ENCODE measurements at places on chromosomes 2 and 18.

- DNase-seq: no peak
Measured at GRCh38 chr2:128490881-128491691, 172.4 kb upstream of the HS6ST1 start.

DNA sequence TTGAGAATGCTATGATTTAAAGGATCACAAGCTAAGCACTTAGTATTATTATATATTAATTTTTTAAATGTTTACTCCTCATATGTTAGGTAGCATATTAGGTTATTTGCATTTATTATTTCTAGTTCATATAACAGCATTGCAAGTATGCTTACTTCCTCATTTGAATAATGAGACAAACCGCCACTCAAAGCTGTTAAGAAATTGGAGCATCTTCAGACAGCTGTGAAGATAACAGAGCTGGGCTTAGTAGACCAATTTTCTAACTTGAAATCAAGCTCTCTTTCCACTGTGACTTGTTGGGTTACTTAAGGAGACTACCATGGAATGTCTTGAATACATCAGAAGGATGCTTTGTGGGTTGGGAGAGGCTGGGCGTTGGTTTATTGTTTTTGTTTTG is 139.3 kb downstream of the ASXL3 start:
- no peak for DNase-seq

DNA sequence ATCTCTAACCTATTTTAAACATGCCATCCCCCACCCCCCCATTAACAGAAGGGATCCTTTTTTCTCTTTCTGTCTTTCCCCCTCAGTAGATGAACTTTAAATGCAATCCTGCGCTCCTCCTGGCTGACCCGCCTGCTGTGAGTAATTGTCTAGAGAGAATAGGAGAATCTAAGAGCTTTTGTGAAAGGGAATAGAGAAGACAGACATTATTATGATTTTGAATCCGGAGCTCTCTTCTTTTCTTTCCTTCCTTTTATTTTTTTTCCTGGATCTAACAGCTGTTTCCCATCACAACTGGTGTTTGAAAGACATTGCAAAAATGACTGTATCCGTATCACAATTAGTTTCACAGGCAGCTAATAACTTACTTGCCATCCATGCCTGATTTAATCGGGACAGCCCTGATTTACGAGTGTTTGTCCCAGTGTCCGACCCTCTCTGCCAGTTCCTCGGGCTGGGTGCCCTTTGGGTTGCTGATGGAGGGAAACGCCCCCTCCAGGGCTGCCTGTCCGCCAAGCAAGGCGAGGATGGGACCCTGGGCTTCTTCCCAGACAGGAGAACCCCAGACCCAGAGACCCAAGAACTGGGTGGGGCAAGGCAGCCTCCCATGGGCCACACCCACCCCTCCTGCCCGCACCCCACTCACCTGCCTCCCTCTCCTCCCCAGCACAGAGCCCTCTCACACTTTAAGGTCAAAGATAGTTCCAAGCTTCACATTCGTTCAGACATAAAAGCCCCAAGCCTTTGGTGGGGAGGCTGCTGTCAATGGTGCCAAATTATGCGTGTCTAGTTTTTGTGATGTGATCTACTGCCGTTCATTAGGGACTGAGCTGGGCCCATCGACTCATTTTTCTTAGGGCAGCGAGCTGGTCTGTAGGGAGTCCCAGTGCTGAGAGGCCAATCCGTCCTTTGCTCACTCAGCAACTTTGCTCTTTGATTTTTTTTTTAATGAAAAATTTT is 231.7 kb downstream of the ZNF516 start:
- no peak for DNase-seq

DNA sequence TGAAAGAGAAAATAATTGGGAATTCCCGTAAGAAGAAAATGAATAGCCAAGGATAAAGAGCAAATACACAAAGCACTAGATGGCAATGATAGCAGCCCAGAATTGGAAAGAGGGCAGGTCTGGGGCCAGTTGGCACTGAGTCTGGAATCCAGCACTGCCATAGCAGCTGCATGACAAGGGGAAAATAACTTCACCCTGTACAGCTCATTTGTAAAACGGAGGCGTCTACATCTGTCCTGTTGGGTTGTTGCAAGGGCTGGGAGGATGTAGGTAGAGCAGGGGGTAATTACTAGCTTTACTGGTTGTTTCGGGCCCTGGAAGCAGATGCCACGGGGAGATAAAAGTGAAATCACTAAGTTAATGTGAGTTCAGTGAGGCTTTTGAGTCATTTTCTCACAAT is 110.0 kb upstream of the RASGRP3 start:
- no peak for DNase-seq

DNA sequence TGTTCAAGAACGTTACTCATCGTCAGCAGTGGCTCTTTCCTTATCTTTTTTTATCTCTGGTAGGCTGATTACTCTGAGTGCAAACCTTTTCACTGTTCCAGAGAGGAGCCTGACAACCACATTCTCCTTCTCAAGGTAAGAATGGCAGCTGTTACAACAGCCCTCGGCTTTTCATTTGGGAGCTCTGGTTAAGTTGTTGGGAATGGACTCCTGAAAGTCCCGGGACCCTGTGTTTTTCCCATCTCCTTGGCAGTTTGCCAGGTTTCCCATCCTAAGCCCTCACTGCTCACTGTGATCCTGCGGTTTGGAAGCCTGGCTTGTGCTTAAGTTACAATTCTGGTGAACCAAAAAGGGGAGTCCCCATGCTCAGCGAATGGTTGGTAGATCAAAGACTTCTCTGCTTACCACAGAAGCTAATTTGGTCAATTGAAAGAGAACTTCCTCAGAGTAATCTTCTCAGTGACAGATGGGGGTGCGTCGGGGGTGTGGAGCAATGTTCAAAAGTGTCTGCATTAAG is 122.3 kb downstream of the LYPD6B start:
- DNase-seq: no peak

DNA sequence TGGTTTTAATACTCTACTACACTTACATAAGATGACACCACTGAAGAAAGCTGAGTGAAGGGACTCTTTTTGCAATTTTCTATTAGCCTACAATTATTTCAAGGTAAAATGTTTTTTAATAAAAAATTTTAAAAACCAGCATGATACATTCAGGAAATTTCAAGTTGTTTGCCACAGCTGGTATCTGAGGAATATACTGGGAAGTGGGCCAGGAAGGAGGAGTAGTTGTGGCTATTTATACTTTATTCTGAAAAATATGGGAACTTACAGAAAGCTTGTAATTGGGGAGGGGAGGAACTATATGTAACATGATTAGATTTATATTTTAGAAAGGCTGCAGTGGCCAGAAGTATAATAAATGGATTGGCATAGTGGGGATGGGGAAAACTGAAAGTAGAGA is 40.8 kb downstream of the WDR35 start:
- no peak for DNase-seq

GRCh38 chr2:229154381-229154780 is 116.7 kb downstream of the PID1 start:
- DNase-seq: no peak

GRCh38 chr2:62149708-62150107 is 46.2 kb upstream of the B3GNT2 start:
- DNase-seq: no peak

DNA sequence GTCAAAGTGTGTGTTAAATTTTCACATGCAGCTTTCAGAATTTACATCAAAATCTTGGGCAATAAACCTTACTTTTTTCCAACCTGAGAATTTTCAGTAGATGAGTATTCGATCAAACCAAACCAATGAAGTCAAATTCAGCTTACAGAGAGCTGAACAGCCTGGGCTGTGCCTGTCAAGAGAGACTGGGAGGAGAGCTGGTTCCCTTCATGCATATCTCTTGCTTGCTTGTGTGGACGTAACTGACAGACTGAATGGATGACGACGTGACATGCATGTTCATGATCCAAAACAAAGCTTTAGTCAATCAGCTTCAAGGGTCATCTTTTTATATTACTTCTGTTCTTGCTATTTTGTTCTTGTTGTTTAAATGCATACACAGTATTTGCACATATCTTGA is 145.2 kb downstream of the GALNT3 start:
- no peak for DNase-seq

DNA sequence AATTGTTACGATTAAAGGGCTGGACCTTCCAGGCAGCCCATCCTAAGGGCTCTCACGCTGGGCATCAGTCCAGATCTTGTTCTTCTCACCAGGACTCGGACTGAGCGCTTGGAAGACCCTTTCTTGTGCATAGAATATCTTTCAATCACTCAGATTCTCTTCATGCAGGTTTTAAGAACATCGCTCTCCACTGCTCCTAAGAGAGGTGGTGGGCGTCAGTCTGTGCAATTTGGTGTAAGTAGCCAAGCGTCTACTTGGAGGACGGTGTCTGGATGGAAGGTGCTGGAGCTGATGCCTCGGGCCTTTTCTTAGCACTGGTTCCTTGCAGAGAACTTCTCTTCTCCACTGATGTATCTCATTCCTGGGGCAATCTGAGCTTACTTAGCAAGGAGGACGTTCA is 68.7 kb downstream of the ASB1 start:
- no peak for DNase-seq

DNA sequence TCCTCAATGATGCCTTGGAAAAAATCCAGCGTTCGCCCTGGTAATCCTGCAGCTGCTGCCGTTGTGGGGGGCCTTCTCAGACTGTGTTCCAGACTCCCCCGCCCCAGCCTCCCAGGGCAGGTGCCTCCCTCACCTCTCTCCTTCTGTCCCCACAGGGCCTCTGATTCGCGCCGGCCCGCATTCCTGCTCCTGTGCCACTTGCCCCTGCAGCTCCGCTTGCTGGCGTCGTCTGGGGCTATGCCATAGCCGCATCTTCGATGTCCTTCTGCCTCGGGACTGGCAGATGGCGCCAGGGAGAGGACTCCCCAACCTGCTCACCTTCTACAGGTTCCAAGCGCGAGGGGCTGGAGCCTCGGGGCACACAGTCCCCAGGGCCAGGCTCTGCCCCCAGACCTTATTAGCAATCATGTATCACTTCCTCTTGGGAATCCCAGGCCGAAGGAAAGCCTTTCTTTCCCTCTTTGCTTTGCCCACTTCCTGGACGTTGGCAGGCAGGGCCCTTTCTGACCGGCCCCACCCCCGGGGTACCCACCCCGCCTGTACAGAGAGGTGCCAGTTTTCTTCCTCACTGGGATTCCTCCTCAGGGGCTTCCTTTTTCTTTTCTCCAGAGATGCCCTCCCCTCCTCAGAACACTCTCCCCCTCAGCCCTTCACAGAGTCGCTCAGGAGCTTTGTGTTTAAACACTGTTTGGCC is 4.4 kb downstream of the SPATA3 start:
- no peak for DNase-seq

DNA sequence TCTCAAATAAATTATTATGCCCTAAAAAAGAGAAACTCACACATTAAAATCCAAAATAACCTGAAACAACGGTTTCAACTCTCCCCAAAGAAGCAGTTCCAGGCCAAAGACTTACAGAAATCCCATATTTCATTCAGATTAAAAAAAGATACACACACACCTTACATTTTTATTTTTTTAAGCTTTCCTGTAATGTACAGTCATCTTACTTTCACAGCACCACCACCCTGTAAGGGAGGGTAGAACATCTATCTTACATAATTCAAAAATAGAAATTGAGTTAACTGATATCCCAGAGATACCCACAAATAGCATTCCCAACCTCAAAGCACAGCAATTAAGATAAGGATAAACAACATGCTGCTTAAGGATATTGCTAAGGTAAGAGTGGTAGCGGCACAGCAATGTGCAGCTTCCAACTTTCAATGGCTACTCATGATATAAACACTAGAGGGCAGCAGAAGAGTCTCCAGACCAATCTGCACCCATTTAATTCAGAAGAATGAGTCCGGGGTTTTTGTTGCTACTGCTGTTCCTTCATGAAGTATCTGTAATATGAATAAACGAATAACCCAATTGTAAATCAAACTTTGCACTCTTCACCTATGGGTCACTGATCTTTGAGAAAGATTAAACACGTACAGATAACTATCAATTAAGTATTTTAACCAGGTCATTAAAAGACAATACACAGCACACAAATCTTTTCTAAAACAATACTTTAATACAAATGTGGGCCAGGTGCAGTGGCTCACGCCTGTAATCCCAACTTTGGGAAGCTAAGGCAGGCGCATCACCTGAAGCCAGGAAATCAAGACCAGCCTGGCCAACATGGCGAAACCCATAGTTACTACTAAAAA is 11.3 kb downstream of the GFPT1 start:
- DNase-seq: no peak

GRCh38 chr2:151906633-151906998 is 78.4 kb upstream of the ARL5A start:
- DNase-seq: no peak

DNA sequence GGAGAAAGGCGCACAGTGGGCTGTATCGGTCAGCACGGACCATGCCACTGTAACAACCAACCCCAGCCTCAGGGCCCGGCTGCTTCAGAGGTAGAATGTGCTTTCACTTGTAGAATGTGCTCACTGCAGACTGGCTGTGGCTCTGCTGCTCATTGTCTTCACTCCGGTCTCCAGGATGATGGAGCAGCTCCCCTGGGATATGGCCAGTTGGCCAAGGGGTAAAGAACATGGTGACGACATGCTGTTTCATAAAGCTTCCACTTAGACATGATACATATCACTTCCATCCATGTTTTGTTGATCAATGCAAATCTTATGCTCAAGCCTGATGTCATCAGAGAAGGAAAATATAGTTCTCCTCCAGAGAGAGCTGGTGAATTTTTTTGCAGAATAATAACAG is 127.7 kb downstream of the SMAD2 start:
- DNase-seq: no peak

DNA sequence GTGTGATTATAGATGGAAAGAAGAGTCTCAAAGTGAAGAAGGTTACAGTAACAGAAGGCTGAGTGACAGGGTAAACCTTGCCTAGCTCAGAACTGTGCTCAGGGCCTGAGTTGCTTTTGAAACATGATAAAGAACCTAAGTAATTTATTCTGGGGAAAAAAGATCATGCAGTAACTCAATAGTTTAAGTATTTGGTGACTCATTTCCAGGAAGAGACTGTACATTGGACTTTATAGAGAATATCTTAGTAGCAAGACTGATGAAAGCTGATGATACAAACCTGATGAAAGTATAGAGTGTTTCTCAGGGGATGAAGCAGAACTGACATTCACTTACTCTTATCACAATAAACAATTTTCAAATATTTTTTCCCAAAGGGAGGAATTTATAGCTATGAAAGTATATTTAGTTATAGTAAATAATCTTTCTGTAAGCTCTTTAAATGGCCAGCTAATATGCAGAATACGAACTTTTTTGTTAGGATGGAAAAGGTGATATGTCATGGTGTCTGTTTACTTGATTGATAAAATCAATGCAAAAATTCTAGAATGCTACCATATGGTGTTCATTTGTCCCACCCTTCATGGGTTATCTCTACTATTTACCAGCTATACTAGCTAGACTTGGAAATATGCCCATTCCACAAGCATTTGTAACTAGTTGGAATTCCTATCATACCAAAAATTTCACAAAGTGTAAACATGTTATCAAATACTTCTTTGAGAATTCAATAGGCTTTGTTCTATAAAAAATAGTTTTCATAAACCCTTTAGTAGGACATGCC is 1265.5 kb upstream of the ACVR2A start:
- DNase-seq: no peak

GRCh38 chr2:120991441-120991840 is 255.8 kb downstream of the GLI2 start:
- no peak for DNase-seq

Measured in NCI-H2029 (cell line).